ENCODE measurements at places on chromosomes 7 and 10.

- no peak for DNase-seq
Measured at GRCh38 chr10:117677239-117677638, 134.7 kb downstream of the EMX2 start.

- DNase-seq = peak; percentile 45
Measured at GRCh38 chr7:1175967-1176851, 16.2 kb upstream of the ZFAND2A start.

DNA sequence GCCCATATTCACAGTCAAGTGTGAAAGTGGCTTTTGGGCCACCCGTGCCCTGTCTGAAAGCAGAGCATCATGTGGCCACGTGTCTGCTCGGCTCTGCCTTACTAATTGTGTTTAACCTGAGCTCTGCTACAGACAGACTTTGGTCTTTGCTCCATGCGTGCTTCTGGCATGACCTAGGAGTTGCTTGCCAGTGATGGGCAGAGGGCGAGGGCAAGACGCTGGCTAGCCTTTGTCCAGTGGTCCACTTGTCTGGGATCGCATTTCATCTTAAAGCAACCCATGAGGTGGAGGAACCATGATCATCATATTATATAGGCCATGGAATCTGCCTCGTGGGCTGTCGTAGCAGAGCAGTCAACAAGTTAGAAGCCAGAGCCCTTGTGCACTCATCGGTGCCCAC lies 123.3 kb upstream of the INSYN2A start:
- no peak for DNase-seq

DNA sequence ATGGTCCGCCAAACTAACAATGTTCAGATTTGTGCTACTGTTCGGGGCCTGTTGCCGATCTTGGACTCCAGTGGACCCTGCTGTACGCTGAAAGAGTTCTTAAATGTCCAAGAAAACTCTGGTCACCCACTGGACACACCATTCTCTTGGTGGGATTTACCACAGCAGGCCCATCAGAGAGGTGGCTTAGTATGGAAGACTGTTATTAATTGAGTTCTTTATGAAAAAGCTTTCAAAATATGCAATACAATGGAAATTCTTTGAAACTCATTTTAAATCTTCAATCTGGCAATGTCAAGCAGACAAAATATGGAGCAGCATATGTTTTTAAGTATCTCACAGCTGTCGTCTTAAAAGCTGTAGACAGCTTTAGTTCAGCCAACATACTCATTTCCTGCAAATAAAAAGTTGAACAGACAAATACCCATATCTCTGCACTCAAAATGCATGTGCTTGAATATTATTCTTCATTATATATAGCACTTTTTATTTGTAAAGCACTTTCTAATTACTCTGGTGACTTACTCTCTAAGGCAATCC lies 37.4 kb upstream of the GRM8 start:
- peak; percentile 58 for DNase-seq

DNA sequence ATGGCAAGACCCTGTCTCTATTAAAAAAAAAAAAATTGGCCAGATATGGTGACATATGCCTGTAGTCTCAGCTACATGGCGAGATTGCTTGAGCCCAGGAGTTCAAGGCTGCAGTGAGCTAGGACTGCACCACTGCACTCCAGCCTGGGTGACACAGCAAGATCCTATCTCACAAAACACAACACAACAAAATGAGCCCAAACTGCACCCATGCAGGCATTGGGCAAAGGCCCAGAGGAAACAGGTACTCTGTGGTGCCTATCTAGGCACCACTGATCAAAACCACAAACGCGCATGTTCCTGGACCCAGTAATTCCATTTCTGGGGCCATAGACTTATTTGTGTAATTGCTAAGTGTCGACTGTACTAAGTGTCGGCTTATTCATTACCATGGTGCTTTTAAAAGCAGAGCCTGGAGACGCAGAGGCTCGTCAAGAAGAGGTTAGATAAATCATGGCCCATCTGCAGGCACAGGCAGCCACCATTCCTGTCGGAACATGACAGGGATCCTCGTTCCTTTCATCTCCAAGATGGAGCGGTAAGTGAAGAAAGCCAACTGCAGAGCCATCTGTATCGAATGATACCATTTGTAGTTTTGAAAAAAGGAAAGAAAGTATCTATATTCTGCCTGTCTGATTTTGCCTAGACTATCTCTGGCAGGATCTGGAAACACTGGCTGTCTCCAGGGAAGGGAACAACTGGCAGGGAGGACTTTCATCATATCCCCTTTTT lies 160.4 kb upstream of the RHEB start:
- no peak for DNase-seq

DNA sequence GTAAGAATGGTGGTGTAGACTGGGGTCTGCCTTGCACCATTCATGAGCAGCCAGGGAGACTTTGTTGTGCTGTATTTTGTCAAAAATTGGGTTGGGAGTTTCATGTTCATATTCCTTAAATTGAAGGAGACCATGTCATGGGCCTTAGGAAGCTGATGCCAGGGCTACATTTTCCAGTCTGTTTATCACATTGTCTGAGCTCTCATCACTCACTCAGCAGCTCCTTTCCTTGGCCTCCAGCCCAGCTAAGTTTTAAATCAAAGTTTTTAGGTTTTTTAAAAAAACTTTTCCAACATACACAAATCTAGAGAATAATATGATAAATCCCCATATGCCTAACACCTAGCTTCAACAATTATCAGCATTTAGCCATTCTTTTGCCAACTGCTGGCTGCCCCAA lies 12.6 kb upstream of the FAM13C start:
- DNase-seq = no peak

- DNase-seq = peak; percentile 51
Measured at GRCh38 chr10:73910764-73911552, at the start of gene PLAU. Gene PLAU, plus strand, starts transcription at chr10:73911132. Its CDS starts 424 bp downstream, at chr10:73911556.

GRCh38 chr7:30470163-30470770 lies 8.3 kb downstream of the NOD1 start:
- no peak for DNase-seq

DNA sequence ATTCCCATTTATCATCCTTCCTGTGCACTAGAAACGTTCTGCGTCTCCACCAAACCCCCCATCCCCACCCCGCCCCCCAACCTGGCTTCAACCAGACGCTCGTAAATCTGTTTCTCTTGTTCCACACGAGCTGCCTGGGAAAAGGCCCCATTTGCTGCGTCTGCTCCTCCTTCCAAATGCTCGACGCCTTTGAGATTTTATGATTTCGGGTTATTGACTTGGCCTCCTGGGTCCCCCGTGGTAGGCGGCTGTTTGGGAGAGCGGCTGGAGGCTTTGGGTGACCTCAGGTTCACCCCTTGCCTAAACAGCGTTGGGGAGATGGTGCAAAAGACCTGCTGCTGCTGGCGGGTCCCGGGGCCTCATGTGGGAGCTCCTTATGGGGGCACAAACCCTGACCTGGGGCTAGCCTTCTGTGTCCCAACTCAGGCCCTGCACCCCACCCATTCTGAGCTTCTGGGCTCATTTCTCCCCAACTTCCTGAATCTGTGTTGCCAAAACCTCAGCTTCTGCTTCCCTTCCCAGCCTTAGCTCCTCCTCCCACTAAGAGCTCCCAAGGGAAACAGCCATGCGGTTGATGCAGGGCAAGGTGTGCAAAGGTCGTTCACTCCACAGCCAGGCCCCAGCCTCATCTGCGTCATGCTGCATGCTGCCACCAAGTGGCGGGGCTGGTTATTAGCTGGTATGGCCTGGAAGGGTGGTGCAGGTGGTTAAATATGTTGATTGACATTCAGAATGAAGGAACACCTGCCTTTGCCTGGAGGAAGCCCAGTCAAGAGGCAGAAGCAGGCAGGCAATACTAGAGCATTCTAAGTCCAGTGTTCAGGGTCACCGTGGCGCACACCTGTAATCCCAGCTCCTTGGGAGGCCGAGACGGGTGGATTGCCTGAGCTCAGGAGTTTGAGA lies 49.1 kb upstream of the ELN start:
- DNase-seq = peak; percentile 38

DNA sequence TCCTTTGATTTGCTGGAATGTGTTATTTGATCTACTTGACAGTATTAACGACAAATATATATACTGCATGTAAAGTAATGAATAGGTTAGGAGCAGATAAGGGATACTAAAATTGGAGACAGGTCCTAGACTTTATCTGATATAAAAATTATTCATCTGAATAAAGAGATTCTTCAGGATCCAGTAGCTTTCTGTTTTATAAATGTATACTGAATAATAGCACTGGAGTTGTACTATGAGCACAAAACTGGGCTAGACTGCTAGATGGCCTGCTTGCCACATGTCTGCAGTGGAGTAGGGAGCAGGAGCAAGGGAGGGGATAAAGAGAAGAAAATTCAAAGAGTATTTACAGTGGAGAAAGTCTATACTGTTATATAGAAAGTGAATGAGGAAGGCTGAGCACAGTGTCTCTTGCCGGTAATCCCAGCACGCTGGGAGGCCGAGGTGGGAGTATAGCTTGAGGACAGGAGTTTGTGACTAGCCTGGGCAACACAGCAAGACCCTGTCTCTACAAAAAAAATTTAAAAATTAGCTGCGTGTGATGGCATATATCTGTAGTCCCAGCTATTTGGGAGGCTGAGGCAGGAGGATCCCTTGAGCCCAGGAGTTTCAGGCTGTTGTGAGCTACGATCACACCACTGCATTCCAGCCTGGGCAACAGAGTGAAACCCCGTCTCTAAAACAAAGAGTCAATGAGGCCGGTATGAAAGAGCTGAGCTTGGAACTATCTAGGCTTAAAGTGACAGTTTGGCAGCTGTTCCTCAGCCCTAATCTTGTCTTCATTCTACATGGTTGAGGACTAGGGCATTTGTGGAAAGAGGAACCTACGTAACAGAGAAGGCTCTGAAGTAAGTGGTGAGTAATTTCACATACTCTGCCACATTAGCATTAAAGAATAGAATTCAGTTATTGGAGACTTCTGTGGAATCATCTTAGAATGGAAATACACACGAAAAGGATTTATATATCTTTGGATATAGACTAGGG lies 41.8 kb downstream of the CD36 start:
- no peak for DNase-seq

DNA sequence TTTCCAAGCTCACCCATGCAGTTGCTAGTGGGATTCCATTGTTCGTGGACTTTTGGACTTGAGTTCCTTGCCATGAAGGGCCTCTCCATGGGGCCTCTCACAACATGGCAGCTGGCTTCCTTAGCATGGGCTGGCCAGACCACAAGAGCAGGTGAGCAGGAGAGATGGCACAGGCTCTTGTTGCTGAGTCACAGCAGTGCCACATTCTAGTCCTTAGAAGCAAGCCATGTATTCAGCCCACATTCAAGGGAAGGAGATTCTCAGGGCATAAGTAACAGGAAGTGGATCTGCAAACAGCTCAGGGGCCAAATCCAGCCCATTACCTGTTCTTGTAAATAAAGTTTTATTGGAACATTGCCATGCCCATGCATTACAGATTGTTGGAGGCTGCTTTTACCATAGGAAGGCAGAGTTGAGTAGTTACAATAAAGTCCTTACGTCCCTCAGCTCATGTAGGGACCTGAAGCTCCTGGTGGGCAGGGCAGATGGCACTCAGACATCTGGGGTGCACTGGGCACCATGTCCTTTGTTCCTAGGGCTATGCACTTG lies 481.5 kb upstream of the FOXK1 start:
- no peak for DNase-seq

DNA sequence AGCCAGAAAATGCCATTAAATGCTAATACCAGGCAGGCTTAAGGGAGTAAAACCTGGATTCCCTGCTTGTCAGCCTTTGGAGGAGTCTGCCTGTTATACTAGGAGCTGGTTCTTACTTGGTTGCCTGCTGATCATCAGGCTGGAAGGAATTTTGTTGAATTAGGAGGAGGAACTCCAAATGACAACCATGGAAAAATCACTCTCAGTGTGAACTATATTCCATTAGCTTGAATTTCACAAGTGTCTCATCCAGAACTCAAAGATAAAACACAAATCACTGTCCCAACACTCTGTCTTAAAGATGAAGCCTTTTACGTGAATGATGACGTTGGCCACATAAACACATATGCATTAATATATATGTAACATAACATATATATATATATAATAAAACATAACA lies 238.9 kb upstream of the PLXDC2 start:
- DNase-seq = no peak

DNA sequence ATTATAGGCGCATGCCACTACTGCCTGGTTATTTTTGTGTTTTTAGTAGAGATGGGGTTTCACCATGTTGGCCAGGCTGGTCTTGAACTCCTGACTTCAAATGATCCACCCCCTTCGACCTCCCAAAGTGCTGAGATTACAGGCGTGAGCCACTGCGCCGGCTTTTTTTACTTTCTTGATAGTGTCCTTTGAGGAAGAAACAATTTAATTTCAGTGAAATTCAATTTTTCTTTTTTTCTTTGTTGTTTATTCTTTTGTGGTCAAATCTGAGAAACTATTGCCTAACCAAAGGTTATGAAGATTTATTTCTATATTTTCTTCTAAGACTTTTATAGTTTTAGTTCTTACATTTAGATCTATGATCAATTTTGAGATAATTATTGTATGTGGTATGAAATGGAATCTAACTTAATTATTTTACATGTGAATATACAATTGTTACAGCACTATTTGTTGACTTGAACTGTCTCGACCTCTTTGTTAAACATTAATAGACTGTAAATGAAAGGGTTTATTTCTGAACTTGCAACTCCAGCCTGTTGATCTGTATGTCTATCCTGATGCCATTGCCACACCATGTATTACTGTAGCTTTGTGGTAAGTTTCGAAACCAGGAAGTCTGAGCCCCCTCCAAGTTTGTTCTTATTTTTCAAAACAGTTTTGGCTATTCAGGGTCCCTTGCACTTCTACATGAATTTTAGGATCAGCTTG lies 19.8 kb upstream of the RASSF4 start:
- no peak for DNase-seq

DNA sequence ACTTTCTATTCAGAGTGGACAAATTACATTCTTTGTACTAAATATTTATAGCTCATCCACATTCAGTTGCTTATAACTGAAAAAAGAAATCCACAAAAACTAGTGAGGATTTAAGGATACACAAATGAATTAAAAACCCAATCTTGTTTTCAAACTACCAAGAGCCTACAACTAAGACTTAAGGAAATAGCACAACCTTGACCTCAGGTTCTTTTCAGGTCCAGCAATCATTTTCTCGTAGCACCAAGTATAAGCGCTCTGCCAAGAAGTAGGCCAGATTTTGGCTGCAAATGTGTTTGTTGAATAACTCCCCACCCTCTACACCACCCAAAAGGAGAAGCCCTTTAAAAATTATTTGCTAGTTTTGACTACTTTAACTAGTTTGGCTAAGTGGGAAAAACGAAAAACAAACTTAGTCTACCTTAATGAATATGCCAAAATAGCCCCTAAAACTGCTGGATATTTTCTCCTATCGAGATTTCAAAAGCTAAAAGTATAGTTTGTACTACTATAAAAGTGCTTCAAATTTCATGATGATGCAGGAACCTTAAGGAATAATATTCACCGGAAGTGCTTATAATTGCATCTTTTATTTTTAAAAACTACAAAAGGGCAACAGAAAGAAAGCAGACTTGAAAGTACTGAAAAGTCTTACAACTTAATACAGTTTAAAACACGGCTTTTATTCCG lies 2.7 kb upstream of the KMT2E start:
- no peak for DNase-seq

GRCh38 chr7:119996634-119997033 lies 276.3 kb upstream of the KCND2 start:
- DNase-seq = no peak

Data from NCI-H1694 treated with DMSO at 0.1 percent for 48 hours (cell line).